ENCODE measurements at places on chromosomes 6 and 20.

DNA sequence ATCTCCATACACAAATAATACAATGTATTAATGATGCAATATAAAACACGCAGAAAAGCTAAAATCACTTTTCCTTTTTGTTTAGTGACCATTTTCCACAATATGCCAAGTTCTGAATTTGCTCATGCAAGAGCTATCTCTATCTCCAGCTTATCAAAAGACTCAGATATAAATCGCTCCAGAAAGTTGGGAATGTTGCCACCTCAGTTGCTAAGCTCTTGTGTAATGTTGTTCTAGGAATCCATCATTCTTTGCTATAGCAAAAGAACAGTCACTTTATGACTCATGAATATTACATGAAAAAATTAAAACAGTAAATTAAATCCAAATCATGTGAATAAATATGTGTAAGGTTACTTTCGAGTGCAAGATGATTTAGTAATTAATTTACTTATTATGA lies 8.7 kb downstream of the PLAGL1 start:
- DNase-seq = peak; percentile 8

DNA sequence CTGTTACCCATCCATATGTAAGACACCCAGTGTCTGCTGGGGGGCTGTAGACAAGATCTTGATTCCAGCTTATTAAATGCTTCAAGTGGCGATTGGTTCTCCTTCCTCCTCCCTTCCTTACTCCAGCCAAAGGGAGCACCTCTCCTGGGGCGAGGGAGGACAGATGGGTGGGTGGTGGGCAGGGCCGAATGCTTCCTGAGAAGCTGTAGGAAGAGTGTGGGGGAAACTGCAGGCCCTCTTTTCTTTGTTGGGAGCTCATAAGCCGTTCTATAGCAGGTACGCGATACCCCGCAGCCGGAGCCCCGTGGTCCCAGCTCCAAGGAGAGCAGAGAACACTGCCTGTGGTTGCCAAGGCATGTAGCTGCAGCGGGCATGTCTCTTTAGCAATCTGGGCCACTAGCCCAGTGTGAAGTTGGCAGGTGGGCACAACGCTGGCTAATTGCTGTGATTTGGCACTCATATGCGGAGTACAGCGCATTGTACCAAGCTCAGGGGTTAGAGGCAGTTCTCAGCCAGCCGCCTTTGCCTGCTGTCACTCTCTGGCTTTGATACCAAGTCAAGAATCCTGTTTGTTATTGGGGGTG lies 14.7 kb upstream of the KCNG1 start:
- no peak for DNase-seq

DNA sequence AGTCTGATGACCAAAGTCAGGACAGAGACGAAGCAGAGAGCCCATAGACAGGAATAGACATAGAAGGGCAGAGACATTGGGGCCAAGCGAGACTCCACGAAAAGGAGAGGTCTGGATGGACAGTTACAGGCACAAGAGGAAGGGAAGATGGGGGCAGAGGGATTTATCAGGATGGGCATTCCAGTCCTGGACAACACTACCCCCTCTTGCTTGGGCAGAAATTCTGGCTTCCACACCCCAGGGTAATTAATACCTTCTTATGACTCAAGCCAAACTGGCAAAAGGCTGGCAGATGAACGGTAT lies 82.2 kb upstream of the MAFB start:
- DNase-seq = no peak

DNA sequence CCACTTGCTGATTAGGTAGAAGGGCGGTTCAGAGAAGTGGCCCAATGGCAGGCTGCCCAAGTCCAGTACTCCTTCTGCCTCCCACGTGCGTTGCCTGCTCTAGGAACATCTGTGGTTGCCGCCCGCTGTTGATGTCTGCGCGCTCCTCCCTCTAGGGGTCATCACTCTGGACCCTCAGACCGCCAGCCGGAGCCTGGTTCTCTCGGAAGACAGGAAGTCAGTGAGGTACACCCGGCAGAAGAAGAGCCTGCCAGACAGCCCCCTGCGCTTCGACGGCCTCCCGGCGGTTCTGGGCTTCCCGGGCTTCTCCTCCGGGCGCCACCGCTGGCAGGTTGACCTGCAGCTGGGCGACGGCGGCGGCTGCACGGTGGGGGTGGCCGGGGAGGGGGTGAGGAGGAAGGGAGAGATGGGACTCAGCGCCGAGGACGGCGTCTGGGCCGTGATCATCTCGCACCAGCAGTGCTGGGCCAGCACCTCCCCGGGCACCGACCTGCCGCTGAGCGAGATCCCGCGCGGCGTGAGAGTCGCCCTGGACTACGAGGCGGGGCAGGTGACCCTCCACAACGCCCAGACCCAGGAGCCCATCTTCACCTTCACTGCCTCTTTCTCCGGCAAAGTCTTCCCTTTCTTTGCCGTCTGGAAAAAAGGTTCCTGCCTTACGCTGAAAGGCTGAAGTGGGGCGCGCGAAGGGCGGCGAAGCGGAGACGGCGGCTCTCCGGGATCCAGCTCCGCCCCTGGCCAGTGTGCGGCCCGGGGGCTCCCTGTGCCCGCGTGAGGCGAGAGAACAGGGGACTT lies 8.5 kb downstream of the TRIM15 start:
- no peak for DNase-seq

- DNase-seq = no peak
Measured at GRCh38 chr6:62746161-62746560, 460.1 kb upstream of the KHDRBS2 start.

- no peak for DNase-seq
Measured at GRCh38 chr6:80272988-80273387, 166.5 kb downstream of the BCKDHB start.

Measured in GM03348 (cell line).